Anterior cingulate cortex (tissue), 58 donors: ENCODE measurements at places on chromosomes 6 and 20.
A peak's percentile ranks its signal among the peaks of the same experiment; 100 is the strongest.

DNA sequence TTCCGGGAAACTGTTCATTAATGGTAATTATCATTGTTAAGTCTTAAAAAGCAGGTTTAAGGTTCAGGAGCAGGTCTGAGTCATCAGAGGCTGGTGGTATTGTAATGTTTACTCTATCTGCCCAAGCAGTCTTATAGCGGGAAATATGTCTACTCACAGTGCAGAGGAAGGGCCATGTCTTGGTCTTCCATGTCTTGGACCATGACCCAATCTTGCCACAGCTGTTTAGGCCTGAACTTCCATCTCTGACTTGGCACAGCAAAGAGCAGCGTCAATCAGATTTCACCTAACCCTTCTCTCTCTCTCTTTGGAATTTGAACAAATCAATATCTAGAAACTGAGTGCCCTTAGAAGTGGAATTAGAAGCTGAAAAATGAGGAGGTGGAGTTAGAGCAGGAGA, 25.8 kb downstream of the SLC2A12 start:
- DNase-seq = no peak

DNA sequence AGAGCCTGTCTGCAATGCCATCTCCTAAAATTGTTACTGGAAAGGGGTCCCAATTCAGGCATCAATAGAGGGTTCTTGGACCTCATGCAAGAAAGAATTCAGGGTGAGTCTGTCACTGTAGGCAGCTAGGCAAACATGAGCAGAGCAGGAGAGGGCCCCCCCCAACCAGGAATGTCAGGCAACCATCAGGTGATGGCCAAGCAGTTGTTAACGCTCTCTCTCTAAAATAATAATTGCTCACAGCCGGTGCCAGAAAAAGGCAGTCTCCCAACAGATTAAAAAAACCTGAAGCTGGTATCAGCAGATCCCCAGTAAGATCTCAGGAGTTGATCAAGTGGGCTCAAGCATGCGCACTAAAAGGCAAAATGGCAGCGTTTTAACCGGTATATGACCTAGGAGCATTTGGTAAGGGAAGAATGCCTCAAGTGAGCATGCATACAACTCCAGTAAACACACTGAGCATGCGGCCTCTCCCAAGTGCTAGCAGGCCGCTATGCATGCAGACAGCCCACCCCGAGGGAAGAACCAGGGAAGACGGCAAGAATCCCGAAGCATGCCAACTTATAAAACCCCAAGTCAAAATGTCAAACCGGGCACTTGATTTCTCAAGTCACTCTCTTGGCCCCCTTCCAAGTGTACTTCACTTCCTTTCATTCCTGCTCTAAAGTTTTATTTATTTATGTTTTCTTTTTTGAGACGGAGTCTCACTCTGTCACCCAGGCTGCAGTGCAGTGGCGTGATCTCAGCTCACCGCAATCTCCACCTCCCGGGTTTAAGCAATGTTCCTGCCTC, 44.0 kb upstream of the RNGTT start:
- no peak for DNase-seq

DNA sequence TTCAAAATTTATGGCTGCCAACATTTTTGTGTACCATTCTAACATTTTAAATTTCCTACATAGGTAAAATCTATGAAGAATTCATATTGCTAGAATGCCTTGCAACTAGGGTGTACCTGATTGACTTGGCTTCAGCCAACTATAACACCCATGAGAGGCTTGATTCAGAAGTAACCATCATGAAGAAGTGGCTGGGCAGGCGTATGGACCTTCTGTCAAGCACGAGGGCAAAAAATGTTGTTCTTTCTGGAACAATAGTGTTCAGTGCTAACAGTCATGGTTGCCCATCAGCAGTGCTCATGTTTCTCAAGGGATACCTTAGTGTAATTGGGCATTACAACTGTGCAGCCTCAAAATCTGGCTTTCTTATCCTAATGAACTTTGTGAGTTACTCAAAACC, 42.9 kb downstream of the ID4 start:
- DNase-seq = no peak

GRCh38 chr6:69887714-69888345, 21.5 kb downstream of the COL19A1 start:
- no peak for DNase-seq

DNA sequence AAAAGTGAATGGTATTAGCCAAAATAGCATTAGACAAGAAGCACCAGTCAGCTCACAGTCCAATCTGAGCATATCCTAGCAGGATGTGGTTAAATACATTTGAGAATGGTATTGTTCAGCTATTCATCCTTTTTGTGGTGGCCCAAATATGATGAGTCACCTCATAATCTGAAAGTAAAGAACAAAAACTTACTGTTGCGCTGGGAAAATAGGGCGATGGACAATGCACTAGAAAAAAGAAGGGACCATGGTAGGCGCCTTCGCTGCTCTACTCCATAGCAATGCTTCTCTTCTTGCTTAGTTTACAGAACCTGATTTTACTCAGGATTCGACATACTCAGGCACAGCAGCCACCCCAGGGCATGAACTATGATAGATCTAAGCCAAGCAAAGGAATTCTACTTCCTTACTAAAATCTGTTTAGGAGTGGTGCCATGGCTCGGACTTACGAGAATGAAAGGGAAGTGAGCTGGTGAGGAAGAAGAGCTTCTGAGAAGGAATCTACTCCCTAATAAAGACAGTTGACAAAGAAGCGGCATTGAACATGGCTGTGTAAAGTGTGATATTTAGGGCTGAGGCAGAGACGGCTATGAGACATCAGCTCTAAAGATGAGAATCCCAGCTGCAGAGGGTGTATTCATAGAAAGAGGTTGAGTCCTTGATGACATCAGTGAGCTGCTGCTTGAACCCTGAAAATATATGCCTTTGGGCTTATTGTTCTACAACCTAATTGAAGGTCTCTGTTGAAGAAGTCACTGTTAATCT, 16.6 kb upstream of the FBXO9 start:
- DNase-seq = no peak

DNA sequence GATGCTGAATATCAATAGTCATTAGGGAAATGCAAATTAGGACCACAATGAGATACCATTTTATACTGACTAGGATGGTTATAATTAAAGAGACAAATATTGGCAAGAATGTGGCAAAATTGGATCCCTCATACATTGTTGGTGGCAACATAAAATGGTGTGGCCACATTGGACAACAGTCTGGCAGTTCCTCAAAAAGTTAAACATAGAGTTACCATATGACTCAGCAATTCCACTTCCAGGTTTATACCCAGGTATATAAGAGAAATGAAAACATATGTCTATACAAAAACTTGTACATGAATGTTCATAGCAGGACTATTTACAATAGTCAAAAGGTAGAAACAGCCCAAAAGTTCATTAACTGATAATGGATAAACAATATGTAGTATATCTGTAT, 2.0 kb upstream of the CRIP3 start:
- DNase-seq = no peak

- peak; percentile 52 for DNase-seq
These were observed 124.0 kb upstream of the SLC2A12 start for GRCh38 chr6:134176264-134176975.

DNA sequence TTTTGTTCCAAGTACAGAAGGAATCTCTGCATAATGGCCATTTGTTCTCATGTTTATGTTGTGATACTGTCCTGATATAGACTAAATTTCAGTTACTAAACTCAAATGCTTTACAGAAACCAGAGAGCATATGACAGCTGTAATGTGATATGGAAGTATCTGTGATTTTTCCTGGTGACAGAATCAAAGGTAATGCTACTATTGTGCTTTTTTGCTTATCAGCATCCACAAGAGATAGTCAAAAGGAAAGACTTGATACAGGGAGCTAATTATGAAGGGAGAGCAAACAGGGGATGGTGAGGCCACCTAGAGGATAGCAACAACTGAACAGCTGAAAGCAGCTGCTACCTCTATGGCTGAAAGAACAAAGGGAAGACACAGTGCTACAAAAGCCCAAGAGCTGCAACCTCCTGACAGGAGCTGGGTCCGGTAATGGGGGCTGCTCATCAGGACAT, 181.4 kb downstream of the PHF3 start:
- no peak for DNase-seq

- no peak for DNase-seq
These were observed 239.1 kb downstream of the COL12A1 start for GRCh38 chr6:74966712-74967111.

DNA sequence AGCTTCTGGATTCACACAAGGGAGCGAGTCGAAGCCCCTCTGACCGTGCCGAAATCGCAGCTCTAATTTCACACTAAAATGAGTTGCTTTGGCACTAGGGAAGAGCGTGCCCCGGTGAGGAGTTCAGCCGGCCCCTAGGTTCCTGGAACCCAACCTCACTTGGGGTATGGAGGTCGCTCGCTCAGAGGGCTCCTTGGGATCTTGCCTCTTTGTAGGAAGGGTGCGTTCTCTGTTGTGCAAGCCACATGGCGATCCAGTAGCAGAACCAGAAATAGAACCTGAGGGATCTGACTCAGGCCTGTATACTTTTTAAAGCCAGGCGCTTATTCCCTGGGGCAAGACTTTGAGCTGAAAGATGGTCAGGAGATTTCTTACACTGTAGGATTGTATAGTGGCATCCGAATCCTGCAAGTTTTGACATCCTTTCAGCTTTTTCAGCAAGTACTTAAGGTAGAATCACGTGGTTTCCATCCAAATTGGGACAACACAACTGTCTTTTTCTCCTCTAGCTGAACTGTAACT, 861 bp upstream of the RALGAPA2 start:
- no peak for DNase-seq

DNA sequence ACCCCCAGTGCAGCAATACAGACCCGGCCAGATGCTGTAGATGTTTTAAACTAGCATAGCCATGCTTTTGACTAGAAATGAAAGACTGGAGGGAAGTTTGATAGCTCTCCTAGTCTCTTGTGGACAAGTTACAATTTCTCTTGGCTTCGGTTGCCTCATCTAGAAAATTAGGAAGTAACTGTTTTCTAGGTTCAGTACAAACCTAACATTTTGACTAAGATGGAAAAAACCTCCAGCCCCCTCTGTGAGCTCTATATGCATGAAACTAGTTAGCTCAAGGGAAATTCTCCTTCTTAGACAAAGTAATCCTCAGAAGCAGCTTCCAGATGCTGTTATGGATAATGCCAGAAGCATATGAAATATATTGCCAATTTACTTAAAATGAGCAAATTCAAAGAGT, 86.6 kb downstream of the RNF144B start:
- no peak for DNase-seq

- DNase-seq = no peak
These were observed 46.2 kb downstream of the SLC22A1 start for GRCh38 chr6:160167604-160168399.

DNA sequence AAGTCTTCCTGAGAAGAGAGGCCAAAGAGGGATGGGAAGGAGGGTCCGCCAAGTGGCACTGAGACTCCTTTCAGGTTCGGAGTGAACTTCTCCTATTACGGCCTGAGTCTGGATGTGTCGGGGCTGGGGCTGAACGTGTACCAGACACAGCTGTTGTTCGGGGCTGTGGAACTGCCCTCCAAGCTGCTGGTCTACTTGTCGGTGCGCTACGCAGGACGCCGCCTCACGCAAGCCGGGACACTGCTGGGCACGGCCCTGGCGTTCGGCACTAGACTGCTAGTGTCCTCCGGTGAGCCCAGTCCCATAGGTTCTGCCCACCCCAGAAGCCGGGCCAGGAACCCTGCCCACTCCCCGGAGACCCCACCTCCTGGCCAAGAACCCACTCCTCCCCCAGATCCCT, 4.1 kb downstream of the SLC22A7 start:
- DNase-seq = no peak

DNA sequence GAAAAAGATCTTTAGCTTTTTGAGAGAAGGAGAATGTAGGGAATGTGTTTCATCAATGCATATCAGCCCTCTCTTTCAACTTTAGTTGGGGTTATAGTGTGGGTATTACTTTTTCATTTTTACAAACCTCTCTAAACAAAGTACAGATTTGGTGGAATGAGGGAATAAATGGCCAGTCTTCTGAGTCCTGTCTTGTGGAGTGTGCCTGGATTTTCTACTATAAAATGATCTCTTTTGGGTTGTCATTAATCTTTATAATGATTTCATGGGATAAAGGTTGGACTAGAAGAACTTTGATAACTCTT, 209.3 kb downstream of the RNF144B start:
- no peak for DNase-seq

DNA sequence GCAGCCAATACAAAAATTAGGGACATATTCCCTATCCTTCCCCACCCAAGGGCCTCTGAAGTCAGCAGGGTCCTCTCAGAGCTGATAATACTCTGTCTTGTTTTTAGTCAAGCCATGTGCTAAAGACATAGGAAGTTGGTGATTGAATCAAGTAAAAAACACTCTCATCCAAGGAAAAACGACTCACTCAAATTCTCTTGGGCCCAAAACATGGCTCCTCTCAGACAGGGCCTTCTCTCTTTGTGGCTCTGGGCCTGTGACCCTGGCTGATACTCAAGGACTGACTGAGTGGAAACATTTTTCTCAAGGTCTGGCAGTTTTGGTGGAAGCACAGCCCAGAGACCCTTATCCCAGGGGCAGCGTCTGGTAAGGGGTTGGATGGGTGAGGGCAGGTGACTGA, 5.9 kb upstream of the SCML4 start:
- DNase-seq = no peak

- no peak for DNase-seq
These were observed 428.6 kb downstream of the HACE1 start for GRCh38 chr6:104431096-104431495.

DNA sequence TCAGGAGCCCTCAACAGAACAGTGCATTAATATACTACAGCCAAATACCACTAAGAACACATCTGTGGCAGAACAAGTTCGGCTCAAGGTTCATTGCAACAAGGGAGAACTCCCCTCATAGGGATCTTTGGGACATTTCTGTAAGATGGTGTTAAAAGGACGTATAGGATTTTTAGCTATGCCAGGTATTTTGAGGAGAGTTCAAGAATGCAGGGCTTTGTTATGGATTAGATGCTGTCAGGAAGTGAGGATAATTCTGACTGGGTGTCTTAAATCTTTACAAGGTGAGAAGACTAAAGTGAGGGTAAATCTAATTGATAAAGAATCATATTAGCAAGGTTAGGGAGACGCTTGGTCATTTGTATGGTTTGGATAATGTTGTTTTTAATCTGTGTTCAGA, 83.7 kb upstream of the AHI1 start:
- no peak for DNase-seq
